ENCODE measurements at places on chromosomes 13 and 19. TPM values are rescaled to one million over a fixed set of nuclear protein-coding genes. Genes with fewer than 3 reads are reported as not detected.

GRCh38 chr13:99953138-99953755 lies 18.3 kb downstream of the ZIC5 start:
- DNase-seq: no peak
- H3K27ac ChIP-seq: no peak overlapping the region
- H3K4me1 ChIP-seq: no peaks in the 10 kb centered on the region
- H3K27me3 ChIP-seq: peaks cover 4% of the 10 kb centered on the region
- H3K36me3 ChIP-seq: no peaks in the 10 kb centered on the region
- H3K4me3 ChIP-seq: no peak overlapping the region

Gene PSG2
- not detected for total RNA-seq

GRCh38 chr13:26946684-26947343 lies 186.2 kb upstream of the GPR12 start:
- H3K36me3 ChIP-seq: no peaks in the 10 kb centered on the region
- peak; percentile 57 for DNase-seq
- H3K27me3 ChIP-seq: 0 out of 2 replicates have a peak, but pooled peaks cover under 1% of the 10 kb centered on the region
- no peak overlapping the region for H3K4me3 ChIP-seq
- H3K4me1 ChIP-seq: 0 out of 2 replicates have a peak, but pooled peaks cover 6% of the 10 kb centered on the region

DNA sequence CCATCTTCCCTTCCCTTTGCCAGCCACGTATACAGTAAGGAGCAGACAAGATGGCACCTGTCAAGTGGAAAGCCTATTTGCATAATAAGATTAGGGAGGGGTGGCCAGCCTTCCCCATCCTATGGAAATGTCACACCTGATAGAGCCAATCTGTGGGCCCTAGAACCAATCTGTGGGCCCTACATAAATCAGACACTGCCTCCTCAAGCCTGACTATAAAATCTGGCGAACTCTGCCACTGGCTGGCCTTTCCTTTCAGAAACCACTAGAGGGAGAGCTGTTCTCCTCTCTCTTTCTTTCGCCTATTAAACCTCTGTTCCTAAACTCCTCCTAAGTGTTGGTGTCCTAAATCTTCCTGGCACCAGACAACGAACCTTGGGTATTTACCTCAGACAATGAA lies 231.5 kb upstream of the KLHL1 start:
- H3K27me3 ChIP-seq: no peaks in the 10 kb centered on the region
- H3K27ac ChIP-seq: no peak overlapping the region
- H3K36me3 ChIP-seq: no peaks in the 10 kb centered on the region

Gene S1PR4
- total RNA-seq: 0.37 TPM

DNA sequence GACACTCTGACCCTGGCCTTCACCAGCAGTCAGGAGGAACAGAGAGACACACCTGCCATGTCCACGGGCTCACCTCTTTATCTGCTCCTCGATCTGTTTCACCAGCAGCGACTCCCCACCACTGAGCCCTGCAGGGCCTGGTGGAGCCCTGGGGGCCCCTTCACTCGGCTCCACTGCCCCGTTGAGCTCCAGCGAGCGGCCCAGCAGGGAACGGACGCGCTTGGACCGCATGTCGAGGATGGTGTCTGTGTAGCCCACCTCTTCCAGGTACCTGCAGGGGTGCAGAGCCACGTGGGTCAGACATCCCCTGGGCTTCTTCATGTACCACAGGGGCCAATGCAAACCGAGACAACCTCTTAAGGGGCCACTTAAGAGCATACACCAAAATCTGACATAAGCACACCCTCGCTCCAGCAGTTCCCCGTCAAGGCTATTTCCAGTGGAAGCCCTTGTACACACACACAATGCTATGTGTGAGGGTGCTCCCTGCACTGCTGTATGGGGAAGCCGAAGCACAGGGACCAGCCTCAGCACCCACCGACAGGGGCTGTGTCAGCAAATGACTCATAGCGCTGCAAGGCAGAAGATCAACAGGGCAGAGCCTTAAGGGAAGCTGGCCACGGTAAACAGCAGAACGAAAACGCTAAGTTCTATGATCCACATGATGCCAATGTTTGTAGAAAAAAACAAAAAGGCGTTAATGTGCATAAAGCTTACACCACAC lies 12.7 kb upstream of the FKRP start:
- H3K27me3 ChIP-seq: no peaks in the 10 kb centered on the region
- DNase-seq: peak; percentile 75
- peaks cover 54% of the 10 kb centered on the region for H3K4me1 ChIP-seq

DNA sequence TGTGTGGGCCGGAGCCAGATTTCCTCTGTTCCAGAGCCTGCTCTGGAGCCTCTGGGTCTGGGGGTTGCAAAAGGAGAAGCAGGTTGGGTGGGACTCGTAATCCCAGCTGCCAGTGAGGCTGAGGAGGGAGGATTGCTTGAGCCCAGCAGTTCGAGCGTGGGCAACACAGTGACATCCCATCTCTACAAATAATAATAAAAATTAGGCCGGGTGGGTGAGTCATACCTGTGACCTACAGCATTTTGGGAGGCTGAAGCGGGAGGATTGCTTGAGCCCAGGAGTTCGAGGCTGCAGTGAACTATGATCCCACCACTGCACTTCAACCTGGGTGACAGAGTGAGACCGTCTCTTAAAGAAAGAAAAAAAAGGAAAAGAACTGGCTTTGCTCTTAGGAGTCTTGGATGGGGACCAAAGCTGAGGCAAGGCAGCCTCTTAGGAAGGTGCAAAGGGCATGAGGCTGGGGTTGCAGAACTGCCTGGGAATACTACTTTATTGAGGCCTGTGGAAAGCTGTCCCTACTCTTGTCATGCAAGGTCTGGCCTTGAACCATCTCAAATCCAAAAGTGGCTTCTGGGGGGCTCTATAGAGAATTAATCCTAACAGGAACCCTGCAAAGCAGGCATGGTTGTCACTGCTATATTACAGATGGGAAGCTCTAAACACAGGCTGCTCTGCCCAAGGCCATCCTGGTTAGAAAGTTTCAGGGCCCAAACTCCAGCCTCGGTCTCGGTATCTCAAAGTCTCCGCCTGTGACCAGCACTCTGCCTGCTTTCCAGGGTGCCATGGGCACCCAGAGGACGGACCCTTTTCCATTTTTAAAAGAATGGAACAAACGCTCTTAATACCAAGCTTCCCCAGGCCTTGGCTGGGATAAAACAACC lies 880 bp upstream of the C19orf12 start:
- peak overlapping the region; percentile 92 for H3K4me3 ChIP-seq
- no peaks in the 10 kb centered on the region for H3K36me3 ChIP-seq
- peak overlapping the region; percentile 66 for H3K27ac ChIP-seq
- DNase-seq: no peak
- no peaks in the 10 kb centered on the region for H3K27me3 ChIP-seq
